T-helper 2 cell treated with Interferon-gamma antibody and Interleukin-4, amounts not matched to agents 5 μg/mL and 100 μg/mL, for 36 hours (primary cell): ENCODE measurements at places on chromosomes 3 and 15.

- H3K36me3 ChIP-seq: no peaks in the 10 kb centered on the region
- H3K27ac ChIP-seq: no peak overlapping the region
- H3K27me3 ChIP-seq: peaks cover 20% of the 10 kb centered on the region
- no peaks in the 10 kb centered on the region for H3K4me1 ChIP-seq
These were observed 157.6 kb downstream of the UACA start for GRCh38 chr15:70605606-70606410.

GRCh38 chr3:177820683-177821316, 623.5 kb upstream of the TBL1XR1 start:
- H3K36me3 ChIP-seq: no peaks in the 10 kb centered on the region
- H3K4me3 ChIP-seq: no peak overlapping the region
- no peak overlapping the region for H3K27ac ChIP-seq
- DNase-seq: no peak
- H3K27me3 ChIP-seq: no peaks in the 10 kb centered on the region
- H3K4me1 ChIP-seq: peaks cover 3% of the 10 kb centered on the region

- no peaks in the 10 kb centered on the region for H3K36me3 ChIP-seq
- no peak for DNase-seq
- H3K4me1 ChIP-seq: no peaks in the 10 kb centered on the region
- H3K4me3 ChIP-seq: no peak overlapping the region
- no peak overlapping the region for H3K27ac ChIP-seq
These were observed 297.9 kb downstream of the GABRG3 start for GRCh38 chr15:27268923-27269322.

- no peak overlapping the region for H3K4me3 ChIP-seq
- H3K36me3 ChIP-seq: no peaks in the 10 kb centered on the region
- H3K27me3 ChIP-seq: no peaks in the 10 kb centered on the region
- H3K27ac ChIP-seq: no peak overlapping the region
- no peak for DNase-seq
These were observed 37.8 kb upstream of the MUC4 start for GRCh38 chr3:195849322-195850074.
